ENCODE measurements at places on chromosomes 12 and 14. TPM values are rescaled to one million over a fixed set of nuclear protein-coding genes. Genes with fewer than 3 reads are reported as not detected.

- no peak for DNase-seq
Observed at GRCh38 chr14:75539561-75540478, 17.6 kb downstream of the BATF start.

GRCh38 chr12:53938326-53939140 lies at the start of gene HOXC13:
Gene HOXC13, plus strand, starts transcription at chr12:53938831. Its CDS starts 76 bp downstream, at chr12:53938907.
- DNase-seq = no peak

DNA sequence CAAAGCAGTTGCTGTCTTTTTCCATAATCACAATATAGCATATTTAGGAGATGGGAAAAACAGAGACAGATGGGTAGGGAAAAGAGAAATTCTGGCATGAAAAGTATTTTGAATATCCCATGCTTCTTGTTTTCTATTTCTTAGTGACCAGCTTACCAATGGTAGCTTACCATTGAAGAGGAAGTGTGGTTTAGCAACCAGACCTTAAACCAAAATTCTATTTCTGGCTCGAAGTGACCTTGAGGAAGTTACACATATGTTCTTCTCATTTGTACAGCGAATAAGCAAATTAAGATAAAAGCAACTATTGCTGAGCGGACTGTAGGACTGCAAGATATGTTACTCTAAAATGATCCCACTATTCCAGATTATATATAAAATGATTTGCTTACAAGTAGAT lies 82.9 kb downstream of the FGD4 start:
- no peak for DNase-seq

DNA sequence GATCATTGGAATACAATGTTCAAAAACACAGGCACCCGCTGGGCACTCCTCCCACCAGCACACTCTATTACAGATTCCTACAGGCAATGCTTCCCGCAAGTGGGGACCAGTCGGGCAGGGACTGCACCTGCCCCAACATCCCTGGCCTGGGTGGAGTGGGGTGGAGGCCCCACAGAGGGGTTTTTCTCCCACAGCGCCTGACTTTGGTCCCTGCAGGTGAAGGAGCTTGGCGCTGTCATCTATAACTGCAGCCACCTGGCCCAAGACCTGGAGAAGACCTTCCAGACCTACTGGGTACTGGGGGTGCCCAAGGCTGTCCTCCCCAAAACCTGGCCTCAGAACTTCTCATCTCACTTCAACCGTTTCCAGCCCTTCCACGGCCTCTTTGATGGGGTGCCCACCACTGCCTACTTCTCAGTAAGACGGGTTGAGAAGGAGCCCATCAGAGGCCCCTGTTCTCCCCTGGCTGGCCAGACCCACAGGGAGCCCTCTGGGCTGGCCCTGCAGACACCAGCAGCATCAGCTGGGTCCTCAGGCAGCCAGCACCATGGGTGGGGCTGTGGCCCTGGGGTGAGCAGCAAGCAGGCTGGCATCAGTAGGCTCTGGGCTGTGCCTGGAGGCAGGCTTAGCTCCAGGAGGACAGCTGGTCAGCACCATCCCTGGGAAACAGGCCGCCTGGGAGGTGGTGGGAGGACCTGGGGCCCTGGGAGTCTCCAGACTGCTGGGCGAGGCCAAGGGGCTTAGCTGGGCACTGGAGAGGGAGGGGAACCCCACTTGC lies 6.0 kb downstream of the PLD4 start:
- DNase-seq = no peak

The PZP gene
- not detected for polyA plus RNA-seq

The SLCO1B3 gene
- not detected for polyA plus RNA-seq
